Fibroblast of lung (primary cell): ENCODE measurements at places on chromosomes 6 and 20. TPM values are rescaled to one million over a fixed set of nuclear protein-coding genes. Genes with fewer than 3 reads are reported as not detected.

CLVS2 gene
- under 0.01 TPM in 1 of 2 replicates, not detected in the other for total RNA-seq

CNKSR3 gene
- total RNA-seq: 3.9 and 14.0 TPM in 2 replicates

IL17A gene
- not detected in 2 replicates for total RNA-seq

FILIP1 gene
- total RNA-seq: 0.33 and 0.77 TPM in 2 replicates

LRRC1 gene
- total RNA-seq: 7.2 and 12.1 TPM in 2 replicates

GJA10 gene
- not detected in 2 replicates for total RNA-seq

PTCHD4 gene
- 4.4 and 5.8 TPM in 2 replicates for total RNA-seq
